Left ventricle myocardium superior (tissue), 1 donor: ENCODE measurements at places on chromosomes 3 and 15.

GRCh38 chr3:15318661-15319060 lies 13.7 kb downstream of the SH3BP5 start:
- no peak for DNase-seq

GRCh38 chr15:90177012-90177411 lies 24.1 kb upstream of the SEMA4B start:
- DNase-seq, result no peak

DNA sequence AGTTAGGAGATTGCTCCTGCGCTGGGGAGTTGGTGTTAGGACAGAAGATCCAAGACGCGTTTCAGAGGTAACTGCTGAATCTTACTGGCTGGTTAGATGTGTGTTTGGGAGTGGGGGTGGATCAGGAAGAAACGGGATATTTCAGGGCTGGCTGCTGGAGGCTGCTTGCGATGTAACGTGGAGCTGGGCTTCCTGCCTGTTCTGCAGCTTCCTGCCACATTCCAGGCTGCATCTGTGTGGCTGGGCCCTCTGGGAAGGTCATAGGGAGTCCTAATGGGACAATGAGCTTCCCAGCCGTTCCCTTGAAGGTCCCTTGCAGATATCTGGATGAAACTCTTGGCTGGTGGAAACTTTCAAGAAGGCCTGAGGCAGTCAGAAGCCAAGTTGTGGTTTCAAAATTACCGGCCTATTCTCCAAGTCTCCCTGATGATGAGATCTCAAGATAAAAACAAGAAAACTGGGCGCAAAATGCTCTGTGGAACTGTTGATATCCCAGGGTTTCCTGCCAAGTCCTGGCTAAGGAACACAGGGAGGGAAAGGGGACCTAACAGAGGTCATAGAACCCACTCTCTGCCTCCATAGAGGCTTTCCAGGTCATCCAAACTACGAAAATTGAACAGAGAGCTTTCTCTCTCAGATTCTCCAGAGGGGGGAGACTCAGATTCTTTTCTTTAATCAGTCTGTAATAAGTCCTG lies 67.0 kb downstream of the NOX5 start:
- DNase-seq, result peak; percentile 83

DNA sequence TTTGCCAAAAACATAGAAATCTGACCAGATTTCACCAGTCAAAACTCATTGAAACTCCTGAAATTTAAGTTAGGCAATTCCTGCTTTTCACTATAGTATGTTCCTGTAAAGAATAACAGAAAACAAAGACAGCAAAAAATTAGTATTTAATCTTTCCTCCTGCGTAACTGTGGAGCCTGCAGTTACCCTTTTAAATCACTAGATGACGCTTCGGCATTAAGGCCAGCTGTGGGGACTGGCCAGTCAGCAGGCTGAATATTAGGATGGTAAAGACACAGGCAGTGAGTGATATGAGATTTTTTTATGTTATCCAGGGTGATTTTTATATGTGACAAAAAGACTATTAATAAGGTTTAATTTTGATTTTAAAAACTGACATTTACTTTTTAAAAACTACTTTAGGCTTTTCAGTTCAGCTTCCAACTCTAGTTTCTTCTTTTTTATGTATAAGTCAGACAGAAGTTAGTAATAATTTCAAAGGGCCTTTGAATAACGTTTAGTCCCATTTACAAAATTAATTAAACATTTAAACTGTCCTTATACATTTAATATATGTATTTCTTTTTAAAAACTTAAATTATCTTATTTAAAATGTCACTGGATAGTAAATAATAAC lies 165.1 kb downstream of the PPM1L start:
- no peak for DNase-seq

DNA sequence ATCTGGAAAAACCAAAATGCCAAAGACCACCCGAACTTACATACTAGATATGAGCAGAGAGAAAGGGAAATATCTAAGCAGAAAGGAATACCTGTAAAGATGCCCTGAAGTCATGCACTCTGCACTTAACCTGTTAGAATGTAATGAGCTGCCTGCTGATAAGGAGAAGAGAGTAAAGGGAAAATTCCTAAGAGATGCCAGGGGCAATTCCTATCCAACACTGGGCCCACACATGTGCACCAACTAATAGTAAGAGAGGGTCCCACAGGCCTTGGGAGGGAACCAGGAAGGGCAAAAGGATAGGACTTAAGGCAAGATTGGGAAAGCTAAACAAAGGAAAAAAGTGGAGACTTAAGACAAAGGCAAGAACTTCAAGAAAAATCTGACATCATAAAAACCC lies 189.5 kb downstream of the NSUN3 start:
- DNase-seq, result no peak

DNA sequence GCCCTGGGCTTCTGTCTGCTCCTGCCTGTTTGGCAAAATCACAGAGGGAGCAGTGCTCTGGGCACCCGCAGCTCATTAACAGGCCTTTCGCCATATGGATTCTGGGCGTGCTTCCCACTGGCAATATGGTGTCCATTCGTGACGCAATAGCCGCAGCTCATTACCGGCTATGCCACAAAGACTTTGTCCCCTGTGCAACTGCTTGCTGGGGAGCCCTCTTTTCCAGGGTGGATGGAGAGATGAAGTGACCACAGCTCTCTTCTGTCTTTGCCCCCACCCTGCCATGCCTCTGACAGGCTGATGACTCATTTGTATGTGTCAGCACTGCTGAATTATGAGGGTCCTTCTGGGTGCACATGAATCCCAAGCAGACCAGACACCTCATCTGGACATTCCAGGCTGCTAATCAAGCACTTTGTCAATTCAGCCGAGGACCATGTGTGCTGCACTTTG lies 214.3 kb upstream of the FEZF2 start:
- DNase-seq, result no peak

DNA sequence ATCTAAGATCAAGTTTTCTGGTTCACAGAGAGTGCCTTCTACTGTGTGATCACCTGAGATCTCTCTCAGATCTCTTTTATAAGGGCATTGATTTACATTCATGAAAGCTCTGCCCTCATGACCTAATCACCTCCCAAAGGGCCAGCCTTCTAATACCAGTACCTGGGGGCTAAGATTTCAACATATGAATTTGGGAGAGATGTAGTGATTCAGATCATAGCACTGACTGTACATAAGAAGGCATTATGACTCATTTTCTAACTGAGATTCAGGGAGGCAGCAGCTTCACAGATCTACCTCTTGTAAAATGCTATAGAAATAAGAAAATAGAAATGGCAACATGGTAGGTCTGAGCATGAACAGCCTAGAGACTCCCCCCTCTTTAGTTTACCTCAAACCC lies 39.6 kb downstream of the VGLL3 start:
- DNase-seq, result no peak

DNA sequence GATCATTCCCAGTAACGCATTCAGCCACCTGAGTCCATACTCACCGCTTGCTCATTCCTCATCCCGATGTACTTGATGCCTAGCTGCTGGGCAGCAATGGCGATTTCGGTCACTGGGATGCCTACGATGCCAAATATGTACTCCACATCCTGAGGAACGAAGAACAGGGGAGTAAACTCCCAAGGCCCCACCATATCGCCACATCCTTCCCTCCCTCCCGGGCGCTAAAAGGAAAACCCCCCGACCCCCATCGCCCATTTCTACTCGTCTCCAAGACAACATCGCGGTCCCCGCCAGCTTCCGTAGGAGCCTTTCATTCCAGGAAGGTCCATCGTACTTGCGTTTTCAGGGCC lies 347 bp downstream of the HACL1 start:
- no peak for DNase-seq

- DNase-seq, result peak; percentile 30
These were observed 19.6 kb upstream of the CPOX start for GRCh38 chr3:98612996-98613517.
